ENCODE measurements at places on chromosomes 5 and 9.

DNA sequence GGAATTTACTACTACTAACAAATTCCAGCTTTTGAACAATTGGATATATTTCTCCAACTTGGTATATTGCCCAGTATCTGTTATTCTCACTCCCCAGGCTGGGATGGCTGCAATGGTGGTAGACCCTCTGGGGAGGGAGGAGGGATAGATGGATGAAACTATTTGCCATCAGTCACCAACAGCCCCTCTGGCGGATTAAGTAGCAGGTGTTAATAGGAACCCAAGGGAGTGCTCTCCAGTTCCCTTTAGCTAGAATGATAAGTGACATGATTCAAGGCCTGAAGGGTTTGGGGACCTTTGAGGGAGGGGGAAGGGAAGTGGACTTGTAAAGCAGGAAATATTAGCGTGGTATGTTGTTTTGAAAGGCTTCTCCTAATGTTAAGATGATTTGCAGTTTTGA is 824.0 kb upstream of the ARRDC3 start:
- no peak for DNase-seq

DNA sequence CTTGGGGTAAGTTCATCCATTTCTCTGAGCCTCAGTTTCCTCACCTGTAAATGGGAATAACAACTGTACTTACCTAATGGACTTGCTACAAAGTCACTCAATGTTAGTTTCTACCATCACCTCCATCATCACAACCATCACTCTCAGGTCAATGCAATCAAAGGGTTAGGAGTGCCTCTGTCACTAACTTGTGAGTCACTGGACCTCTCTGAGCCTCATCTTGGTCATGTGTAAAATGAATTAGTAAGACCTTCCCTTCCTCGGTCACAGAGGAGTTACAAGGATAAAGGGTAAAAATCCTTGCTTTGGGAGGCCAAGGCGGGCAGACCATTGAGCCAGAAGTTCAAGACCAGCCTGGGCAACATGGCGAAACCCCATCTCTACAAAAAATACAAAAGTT is 12.8 kb downstream of the FABP6 start:
- no peak for DNase-seq

DNA sequence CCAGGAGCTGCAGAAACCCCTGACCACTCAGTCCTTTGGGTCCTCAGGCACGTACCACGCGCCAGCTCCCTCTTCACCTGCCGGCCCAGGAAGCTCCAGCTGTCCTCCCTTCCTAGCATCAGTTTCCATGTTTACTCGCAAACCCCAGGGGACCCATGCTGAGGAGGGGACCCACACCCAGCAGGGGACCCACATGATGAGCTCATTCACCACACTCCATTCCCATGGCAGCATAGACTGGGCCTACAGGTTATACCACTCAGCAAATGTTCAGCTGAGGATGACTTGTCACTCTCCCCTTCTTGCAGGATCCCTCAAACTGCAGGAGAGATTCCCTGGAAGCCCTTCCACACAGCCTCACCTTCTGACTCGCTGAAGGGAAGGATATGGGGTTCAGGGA is 73.5 kb upstream of the GALNT10 start:
- no peak for DNase-seq

GRCh38 chr9:81314490-81314889 is 374.9 kb downstream of the TLE1 start:
- DNase-seq: no peak

- DNase-seq: no peak
Measured at GRCh38 chr9:30677221-30677620, 1707.2 kb upstream of the ACO1 start.

- DNase-seq: no peak
Measured at GRCh38 chr5:175840050-175840841, 31.1 kb upstream of the CPLX2 start.

DNA sequence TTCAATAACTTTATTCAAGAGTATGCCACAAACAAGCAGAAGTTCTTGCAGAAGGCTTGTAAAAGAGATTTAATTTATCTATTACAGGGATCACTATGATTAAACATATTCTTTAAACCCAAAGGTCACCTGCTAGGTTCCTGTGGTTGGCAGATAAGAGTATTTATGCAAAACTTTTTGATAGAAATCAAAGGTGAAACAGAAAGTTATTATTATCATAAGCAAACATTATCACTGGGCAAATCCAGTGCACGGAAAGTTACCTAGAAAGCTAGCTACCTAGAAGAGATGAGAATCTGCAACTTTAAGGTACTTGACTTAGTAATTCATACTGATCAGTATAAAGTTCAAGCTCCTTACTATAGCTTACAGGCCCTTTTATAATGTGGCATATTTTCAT is 3.2 kb downstream of the STARD4 start:
- DNase-seq: no peak

DNA sequence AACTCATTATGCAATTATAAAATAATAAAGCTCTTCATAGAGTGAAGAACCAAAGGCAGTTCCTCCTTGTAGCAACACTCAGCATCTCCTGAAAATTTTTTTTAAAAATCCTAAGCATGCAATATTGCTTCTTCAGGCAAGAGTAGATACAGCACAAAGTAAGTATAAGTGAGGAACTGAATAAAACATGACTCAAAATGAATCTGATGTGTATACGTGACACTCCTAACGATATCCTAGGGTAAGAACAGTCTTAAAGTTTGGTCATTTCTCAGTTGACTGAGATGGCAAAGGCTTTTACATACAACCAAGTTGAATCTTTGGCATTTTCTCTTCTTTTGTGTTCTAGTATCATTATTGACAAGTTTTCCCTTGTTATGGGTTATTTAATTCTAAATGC is 41.1 kb upstream of the AOPEP start:
- no peak for DNase-seq

DNA sequence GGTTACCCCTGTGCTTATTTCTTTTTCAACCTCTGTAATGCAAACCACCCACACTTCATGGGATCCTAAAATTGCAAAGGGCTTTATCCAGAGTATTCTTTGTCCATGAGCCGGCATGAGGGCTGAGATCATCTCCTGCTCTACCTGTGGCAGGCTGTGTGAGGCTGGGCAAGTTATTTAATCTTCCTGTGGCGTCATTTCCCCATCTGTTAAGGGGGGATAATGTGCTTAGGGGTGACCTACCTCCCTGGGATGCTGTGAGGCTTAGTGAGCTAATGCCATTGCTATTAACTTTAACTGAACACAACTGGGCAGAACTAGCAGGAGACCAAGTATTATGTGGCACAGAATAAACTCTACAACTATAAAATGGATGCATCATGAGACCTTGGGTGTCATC is 17.0 kb downstream of the FRMPD1 start:
- no peak for DNase-seq

DNA sequence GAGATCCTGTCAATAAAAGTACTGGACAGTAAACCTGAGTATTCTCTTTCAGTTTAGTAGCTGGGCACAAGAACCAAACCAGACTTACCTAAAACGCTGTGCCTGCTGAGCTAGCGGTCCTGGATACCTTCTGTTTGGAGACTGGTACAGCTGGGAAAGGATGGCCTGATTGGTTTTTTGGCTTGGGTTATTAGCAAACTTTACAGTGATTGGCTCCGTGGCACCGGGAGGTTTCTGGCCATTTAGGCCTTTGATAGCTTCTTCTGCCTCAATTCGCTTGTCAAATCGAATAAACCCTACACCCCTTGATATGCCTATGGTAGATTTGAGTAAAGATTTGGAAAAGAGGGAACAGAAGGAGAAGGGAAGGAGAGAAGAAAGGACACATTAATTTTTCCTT is 124.7 kb downstream of the ELAVL2 start:
- DNase-seq: no peak
